Activated CD8-positive, alpha-beta T cell treated with anti-CD3 and anti-CD28 coated beads, Interleukin-2, amount 10 ng/mL, durations not matched to agents 7 days and 5 days (primary cell): ENCODE measurements at places on chromosomes 1 and 21. TPM values are rescaled to one million over a fixed set of nuclear protein-coding genes. Genes with fewer than 3 reads are reported as not detected.

DNA sequence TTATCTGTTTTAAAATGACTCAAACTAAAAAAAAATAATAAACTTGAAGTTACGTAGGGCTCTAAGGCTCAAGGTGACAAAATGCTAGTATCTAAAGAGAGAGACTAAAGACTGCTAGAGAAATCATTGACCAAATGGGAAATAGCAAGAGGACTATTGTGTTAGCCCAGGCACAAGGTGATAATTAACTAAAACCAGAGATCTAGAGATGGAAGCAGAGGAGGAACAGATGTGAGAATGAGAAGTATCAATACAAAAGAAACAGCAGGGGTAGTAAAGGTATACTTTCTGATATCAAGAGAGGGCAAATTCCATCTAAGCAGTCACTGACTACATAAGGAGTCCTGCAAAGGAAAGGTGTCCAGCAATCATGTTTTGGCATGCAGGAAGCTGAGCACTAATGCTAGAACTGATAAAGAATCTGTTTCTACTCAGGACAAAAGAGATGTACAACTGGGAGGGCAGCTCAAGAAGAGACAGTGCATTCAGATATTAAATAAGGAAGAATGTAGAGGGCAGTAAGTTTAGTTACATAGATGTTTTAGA, 100.2 kb upstream of the GNG4 start:
- no peak for DNase-seq

DNA sequence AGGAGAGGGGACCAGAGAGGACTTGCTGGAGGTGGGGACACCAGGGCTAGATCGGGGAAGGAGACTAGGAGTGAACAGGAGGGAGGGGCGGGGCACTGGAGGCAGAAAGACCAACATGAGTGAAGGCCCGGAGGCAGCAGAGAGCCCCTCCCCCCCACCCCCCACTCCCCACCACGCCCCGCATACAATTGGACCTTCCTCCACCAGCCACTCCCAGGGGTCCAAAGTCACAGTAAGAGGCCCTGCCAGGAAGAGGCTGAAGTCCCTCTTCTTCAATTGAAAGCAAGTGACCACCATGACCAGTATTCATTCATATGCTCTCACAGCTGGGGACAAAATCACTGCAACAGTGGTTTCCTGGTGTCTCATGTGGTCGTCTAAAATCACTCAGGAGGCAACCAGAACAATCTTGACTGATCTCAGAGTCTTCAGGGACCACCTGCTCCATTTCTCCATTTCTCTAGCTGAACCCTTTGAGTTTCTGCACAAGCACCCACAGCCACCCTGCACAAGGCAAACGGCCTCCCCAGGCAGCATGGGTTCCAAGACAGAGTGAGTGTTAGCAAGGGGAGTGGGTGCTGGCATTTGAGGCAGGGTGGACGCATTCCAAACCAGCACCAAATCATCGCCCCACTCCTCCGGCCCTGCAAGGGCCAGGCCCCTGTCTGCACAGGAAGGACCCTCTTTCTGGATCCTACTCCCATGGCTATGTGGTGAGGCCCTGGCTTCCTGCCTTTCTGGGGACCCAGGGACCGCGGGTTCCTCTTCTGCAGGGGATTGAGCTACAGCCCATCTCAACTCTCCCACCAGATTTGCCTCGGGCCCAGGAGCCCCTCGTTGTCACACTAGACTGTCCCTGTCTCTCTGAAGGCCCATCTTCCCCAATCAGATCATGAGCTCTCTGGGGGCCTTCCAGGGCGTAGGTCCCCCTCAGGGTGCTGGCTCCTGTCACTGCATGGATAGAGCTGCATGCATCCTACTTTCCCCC, 17.0 kb downstream of the LAPTM5 start:
- DNase-seq = no peak

GRCh38 chr1:9320520-9321479, 28.1 kb downstream of the SPSB1 start:
- no peak for DNase-seq

- peak; percentile 92 for DNase-seq
Measured at GRCh38 chr1:155167166-155168104, 5.7 kb downstream of the KRTCAP2 start.

DNA sequence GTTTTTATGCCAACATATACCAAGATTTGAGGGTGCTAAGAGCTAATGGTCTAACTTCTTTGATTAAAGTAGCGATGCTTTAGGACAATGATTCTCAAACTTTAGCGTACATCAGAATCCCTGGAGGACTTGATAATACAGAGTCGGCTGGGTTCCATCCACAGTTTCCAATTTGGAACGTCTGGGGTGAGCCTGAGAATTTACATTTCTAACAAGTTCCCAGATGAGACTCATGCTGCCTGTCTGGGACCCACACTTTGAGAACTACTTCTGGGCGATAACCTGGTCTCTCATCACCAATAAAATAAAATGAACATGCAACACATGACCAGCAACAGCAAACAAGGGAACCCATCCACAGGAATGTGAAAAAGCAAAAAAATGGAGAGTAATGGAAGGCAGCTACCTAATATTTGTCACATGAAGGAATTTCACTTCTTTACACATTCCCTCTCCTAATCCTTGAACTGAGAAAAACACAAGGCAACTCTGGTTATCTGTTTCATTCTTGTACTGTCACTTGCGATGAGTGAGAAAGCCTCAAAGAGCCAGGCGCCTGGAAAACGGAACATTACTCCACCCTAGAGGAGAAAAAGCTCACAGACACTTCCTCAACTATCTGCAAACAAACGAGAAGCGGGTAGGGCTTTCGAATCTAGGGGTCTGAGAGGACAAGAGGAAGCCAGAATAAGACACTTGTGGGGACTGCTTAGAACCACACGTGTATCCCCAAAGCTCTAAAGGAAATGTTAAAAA, 14.0 kb downstream of the HSF2BP start:
- DNase-seq = peak; percentile 67

GRCh38 chr21:36718951-36719501, 20.1 kb downstream of the SIM2 start:
- no peak for DNase-seq

DNA sequence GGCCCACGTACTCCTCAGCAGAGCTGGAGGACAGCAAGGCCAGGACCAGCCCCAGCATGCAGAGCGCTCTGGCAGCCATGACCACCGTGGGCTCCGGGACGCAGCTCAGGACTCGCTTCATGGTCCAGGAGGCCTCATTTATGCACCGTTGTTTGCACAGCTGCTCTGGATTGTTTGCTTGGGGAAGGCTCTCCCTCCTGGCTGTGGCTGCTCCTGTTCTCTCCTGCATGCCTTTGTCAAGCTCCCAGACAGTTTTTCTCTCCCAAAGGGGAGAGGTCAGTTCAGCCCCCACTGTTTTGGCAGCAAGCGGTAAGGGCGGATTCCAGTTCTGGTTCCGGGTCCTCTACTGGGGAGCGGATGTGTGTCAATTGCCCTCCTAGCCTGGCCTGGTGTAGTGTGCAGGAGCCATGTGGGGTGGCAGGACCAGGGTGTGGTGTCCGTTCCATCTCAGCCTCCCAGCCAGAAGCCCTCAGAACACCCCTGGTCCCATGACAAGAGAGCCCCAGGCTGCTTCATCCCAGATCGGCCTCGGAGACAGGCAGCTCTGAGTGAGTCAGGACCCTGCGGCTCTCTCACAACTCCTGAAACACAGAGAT, at the start of gene TFF3:
TFF3 (minus strand) TSS at position 114 of the 596 bp plus-strand sequence; CDS start at position 79, 35 bp downstream.
- DNase-seq = no peak

DNA sequence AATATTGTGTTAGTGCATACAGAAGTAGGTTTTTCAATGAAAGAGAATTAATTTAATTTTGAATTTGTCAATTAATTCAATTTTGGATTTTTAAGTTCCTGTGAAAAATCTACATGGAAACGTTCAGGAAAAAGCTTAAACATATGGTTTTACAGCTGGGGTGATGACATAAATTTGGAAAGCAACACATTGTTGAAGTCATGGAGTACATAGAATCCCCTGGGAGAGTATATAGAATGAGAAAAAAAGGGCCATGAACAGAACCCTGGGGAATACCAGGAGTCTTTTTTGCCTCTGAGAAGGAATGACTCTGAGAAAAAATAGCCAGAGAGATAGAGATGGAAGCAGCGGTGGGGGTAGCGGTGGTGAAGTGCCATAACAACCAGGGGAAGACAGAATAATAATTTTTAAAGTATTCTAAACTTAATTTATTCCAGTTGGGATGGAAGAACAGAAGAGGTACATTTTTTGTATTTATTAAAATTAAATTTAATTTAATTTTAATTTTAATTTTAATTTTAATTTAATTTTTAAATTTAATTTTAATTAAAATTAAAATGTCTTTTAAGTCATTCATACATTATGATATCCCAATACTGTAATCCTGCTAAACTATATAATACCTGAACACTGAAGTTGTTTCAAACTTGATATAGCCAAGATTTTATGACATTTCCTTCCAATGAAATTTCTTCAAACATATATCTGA, 48.9 kb downstream of the NME7 start:
- no peak for DNase-seq

- no peak for DNase-seq
Measured at GRCh38 chr1:194644528-194644927, 1458.1 kb upstream of the B3GALT2 start.

FCGR1A gene
- total RNA-seq = not detected

RGS2 gene
- total RNA-seq = 6.2 TPM

ANXA9 gene
- total RNA-seq = not detected

CDKN2C gene
- 82.0 TPM for total RNA-seq

SFN gene
- total RNA-seq = 1.8 TPM
